ENCODE measurements at places on chromosomes 12 and 14. TPM values are rescaled to one million over a fixed set of nuclear protein-coding genes. Genes with fewer than 3 reads are reported as not detected.

Gene OLR1
- total RNA-seq, result not detected

Gene NXPH4
- total RNA-seq, result 1.2 TPM

DNA sequence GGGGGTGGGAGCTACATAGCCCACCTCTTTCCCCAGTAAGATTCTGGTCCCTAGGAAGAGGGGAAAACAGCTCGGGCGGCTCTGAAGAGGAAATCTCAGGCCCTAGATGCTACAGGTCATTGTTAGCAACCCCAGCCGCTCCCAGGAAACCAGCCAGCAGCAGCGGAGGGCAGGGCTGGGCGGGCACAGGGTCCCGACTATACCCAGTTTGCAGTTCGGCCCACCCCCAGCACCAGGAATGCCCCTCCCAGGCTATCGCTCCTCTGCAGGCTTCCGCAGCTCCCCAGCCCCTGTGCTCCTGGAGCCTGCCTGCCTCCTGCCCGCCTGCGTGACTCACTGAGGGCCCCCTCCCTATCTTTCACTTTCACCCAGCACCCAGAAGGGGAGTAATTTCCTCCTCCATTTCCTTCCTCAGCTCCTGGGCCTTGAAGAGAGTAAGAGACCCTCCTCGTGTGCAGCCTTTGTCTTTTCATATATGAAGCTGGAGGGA is 27.2 kb upstream of the PNMA1 start:
- DNase-seq, result peak; percentile 65

- DNase-seq, result no peak
These were observed 112.9 kb upstream of the ATXN7L3B start for GRCh38 chr12:74424778-74425177.

DNA sequence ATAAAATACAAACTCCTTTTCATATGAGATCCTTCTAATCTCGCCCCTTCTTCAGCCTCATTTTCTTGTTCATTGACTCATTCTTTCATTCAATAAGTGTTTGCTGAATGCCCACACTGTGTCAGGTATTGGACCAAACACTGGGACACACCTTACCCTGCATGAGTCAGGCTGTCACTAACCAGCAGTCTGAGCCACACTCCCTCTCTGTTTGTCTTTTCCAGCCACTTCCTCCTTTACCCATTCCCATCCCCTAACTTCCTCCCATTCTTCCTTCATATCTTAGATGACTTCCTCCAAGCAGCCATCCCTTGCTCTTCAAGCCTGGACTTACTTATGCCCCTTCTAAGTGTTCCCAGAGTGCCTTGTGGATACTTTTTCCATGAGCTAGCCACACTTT is 27.0 kb upstream of the HIF1A start:
- DNase-seq, result peak; percentile 42
